ENCODE measurements at places on chromosomes 6 and 20.

- peak; percentile 28 for DNase-seq
Observed at GRCh38 chr6:108564178-108564577, 3.5 kb downstream of the FOXO3 start.

GRCh38 chr6:37555040-37555781, 55.5 kb upstream of the CCDC167 start:
- no peak for DNase-seq

GRCh38 chr6:29815118-29815750, 12.4 kb upstream of the HLA-G start:
- DNase-seq, result no peak

- DNase-seq, result no peak
Observed at GRCh38 chr6:90412538-90413369, 116.1 kb upstream of the BACH2 start.

DNA sequence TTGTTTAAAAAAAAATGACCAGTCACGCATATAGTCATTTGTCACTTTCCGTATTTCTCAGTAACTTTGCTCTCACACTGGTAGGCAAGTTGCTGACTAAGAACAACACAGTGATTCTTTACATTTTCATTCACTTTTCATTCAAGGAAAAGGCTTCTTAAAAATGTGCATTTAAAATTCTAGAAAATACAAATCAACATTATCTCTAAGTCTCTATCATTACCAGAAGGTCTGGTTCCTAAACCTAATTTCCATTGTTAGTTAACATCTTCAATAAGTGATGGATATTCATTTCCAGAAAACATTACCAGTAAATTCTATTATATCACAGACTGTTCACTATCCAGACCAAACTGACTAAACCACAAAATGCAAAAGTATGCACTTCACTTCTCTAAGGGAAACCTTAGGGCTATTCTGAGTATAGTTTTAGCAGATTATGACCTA, 115.3 kb downstream of the AHI1 start:
- DNase-seq, result no peak

DNA sequence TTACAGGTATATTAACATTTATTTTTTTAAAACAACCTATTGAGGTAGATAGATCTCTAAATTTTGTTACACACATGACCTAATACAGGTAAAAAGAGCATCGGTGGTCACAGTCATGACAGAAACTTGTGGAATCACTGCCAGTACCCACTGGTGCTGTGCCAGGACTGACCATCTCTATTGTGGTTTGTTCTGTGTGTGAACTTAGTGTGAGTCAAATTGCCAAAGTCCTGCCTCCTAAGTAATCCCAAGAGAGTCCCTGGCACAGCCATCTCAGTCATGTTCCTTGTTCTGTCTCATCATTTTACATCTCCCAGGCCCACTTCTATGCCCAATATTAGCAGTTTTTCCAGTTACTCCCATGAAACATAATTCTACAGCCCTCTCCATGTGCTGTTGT, 21.4 kb downstream of the GSTA2 start:
- no peak for DNase-seq

DNA sequence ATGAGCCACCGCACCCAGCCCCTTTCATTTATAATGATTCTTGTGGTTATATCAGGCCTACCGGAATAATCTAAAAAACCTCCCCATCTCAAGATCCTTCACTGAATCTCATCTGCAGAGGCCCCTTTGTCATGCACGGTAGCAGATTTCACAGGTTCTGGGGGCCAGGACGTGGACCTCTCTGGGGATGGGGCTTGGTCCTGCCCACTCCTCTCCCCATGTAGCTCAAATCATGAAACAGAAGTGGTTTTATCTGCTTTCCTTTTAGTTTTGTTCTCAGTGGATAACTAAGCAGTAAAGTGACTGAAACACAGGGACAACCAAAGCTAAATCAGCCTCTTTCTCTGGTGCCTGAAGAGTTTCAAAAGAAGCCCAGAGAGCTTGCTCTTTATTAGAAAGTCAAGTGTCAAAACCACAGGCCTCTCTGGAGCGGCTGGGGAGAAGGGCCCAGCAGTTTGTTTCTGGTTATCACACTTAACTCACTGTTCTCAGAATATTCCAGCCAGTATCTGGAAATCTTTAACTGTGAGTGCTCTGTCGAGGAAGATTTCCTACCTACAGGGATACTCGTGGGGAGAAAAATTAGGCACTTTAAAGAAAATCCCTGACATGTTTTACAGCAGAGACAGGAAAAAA, 60.6 kb upstream of the FAM184A start:
- DNase-seq, result no peak
